ENCODE measurements at places on chromosomes 3 and 15.

DNA sequence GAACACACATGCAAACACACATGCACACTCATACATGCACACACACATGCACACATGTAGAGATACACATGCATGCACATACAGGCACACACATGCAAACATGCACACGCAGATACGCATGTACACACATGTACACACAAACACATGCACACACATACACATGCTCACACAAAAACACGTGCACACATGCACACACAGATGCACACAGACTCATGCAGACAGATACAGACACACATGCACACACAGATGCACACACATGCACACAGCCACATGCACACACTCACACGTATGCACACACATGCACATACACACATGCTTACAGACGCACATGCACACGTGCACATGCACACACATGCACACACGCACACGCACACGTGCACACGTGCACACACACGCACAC, 37.3 kb upstream of the ALG1L2 start:
- DNase-seq: no peak

- no peak for DNase-seq
Measured at GRCh38 chr15:36108541-36108940, 470.9 kb upstream of the CDIN1 start.

GRCh38 chr3:71066356-71066755, 517.2 kb downstream of the FOXP1 start:
- DNase-seq: no peak

DNA sequence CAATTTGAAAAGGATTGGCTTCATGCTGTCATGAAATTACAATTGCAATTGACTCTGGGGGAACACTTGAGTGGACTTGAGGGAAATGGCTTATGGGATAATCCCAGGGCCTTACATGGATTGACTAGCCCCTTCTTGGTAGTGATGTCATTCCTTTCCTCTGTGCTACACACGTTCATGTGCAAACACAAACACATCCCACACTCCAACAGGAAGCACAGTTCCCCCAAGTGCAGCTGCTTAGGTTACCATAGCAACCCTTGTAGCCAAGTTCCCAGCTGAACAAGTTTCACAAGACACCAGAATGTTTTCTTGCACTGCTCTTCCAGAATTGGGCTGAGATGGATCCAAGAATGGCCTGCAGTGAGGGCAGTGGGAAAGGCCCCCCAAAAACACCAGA, 217.0 kb downstream of the ZNF621 start:
- DNase-seq: no peak

GRCh38 chr15:80569656-80570055, 125.5 kb upstream of the ABHD17C start:
- DNase-seq: no peak

- DNase-seq: no peak
Measured at GRCh38 chr3:179074656-179075055, 3.0 kb upstream of the ZMAT3 start.

- DNase-seq: no peak
Measured at GRCh38 chr3:185406121-185406620, 43.2 kb downstream of the MAP3K13 start.

DNA sequence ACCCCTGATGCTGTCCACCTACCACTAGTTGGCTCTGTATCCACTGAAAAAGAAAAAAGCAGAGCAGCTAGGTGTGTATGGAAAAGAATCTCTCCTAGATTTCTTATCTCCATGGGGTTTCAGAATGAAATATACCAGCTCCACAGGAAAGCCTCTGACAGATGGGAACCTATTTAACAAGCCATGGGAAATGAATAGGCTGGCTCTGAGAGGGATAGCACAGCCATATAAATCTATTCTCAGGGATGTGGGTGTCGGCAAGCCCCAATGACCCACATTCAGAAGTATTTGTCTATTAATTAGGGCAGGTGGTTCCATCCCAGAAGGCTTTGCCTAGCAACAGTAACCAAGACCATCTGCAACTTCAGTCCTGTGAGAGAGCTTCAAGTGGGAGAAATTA, 694.1 kb downstream of the AGBL1 start:
- DNase-seq: no peak

DNA sequence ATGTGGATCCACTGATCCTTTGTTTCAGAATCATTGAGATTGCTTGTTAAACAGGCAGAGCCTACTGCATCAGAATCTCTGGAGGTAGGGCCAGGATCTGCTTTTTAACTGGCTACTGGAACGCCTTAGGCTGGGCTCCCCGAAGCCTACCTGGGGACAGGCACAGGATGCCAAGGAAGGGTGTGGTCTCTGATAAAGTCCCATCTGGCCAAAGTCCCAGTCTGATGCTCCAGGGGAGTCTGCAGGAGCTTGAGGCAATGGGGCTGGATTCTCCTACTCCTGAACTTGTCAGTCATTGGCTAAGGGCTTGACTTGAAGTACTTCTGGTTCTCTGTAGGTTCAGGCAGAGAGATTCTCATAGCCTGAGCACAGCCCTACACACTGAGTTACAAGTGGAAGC, 22.4 kb upstream of the CCK start:
- DNase-seq: no peak

- DNase-seq: no peak
Measured at GRCh38 chr3:23758253-23758838, 47.4 kb upstream of the UBE2E1 start.

GRCh38 chr15:37124331-37124730, 24.0 kb upstream of the MEIS2 start:
- DNase-seq: no peak

- no peak for DNase-seq
Measured at GRCh38 chr3:177703788-177704187, 506.5 kb upstream of the TBL1XR1 start.

DNA sequence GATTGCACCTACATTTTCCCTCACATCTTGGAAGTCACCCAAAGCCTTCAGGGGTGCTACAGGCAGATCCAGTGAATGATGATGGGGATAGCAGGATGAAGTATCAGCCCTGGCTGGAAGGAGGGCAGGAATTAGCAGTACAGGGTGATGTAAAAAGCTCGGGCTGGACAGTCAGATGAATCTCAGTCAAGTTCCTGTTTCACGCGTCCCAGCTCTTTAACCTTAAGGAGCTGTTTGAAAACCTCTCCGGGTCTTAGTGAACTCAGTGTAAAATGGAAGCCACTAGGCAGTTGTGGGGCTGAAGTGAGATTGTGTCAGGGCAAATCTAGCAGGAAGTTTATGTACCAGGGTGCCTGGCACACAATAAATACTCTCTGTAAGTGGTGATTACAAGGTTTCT, 166.4 kb upstream of the PROK2 start:
- no peak for DNase-seq

- no peak for DNase-seq
Measured at GRCh38 chr3:59310736-59311135, 260.9 kb upstream of the CFAP20DC start.

DNA sequence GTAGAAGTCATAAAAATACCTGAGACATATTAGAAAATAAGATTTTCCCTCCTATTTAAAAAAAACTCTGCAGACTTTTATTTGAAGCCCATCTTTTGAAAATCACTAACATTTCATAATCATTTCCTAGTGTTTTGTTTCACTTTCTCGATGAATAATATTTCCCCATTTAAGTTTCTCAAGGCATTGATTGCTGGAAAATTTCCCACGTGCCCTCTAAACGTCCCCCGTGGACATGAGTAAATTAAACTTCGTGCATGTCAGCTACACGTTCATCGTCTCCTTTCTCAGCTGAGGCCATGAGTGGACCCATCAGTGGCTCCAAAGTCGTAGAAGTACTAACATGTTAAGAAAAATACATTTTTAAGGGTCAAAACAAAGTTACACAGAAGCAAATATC, 2.0 kb upstream of the TM2D3 start:
- no peak for DNase-seq

GRCh38 chr3:197718891-197719290, 17.8 kb downstream of the RUBCN start:
- no peak for DNase-seq

- DNase-seq: no peak
Measured at GRCh38 chr3:88019024-88019423, 39.8 kb downstream of the CGGBP1 start.

DNA sequence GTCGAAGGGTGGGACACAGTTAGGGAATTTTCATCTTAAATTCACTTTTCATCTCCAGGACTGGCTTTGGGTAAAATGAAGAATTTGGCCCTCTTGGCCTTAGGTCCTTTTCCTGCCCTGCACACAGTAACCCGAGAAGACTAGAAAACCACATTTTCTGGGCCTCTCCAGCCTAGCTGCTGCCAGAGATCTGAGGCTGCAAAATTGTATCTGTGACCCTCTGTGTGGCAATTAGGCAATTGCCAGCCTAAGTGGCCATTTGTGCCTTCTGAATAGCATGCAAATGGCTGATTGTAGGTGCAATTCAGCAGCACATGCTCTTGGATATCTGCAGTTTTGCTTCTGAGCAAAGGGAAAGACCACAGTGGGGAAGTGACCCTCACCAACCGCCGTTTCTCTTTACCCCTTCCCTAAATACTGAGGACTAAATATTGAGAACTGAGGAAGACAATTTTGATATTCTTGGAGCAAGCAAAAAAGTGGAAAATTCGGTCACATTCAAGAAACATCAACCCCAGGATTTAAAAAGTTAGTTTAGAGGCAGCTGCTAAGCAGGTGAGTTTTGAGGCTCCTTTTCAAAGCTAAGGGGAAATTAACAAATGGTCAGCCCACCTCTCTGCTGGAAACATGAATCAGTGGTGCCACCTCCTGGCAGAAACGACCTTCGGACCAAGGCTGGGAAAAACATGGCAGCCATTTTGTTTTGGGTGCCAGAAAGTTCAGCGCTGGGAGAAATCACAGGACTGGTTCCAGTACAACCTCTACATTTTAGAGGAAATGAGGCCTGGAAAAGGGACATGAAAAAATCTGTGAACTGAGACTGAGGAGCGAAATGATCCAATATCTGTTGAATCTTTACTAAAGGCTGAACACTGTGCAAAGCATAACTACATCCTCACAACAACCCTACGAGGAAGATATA, 56.6 kb upstream of the PRTG start:
- peak; percentile 1 for DNase-seq

GRCh38 chr3:118977671-118978392, 56.8 kb downstream of the IGSF11 start:
- DNase-seq: no peak

- no peak for DNase-seq
Measured at GRCh38 chr3:57783186-57784088, 27.3 kb downstream of the SLMAP start.

GRCh38 chr3:71241246-71241901, 342.2 kb downstream of the FOXP1 start:
- no peak for DNase-seq

- no peak for DNase-seq
Measured at GRCh38 chr3:26058901-26059321, 269.0 kb downstream of the OXSM start.

- DNase-seq: no peak
Measured at GRCh38 chr3:40070816-40071215, 238.7 kb upstream of the EIF1B start.

DNA sequence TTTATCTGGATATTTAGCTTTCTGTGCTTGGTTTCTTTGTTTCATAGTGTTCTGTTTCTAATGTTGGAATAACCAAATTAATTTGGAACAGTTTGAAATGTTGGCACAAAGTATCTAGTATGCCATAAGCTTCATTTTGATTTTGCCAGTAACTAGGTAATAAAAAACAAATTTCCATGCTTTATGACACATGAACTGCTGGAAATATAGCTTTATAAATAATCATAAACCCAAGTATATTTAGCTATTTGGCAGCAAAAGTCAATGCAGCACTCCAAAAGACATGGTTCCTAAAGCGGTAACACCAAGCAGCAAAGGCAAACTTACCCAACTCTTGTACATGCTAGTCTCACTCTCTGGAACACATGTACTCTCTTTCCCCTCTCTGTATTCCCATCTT, 106.0 kb upstream of the CCNL1 start:
- DNase-seq: no peak

- DNase-seq: no peak
Measured at GRCh38 chr3:56812754-56813652, 11.3 kb upstream of the ARHGEF3 start.

DNA sequence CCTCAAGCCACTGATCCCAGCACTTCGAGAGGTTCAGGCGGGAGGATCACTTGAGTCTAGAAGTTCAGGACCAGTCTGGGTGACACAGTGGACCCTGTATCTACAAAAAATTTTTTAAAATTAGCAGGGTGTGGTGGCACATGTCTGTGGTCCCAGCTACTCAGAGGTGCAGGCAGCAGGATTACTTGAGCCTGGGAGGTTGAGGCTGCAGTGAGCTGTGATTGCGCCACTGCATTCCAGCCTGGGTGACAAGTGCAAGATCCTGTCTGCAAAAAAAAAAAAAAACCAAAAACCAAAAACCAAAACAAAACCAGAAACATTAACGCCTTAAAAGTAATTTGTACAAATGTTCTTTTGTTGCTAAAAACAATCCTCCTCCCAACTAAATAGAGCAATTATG, 27.9 kb upstream of the SLC12A8 start:
- DNase-seq: no peak

Measured in stimulated activated CD8-positive, alpha-beta memory T cell treated with anti-CD3 and anti-CD28 coated beads, Interleukin-15, amount 100 ng/mL, for 48 hours (primary cell).